Activated gamma-delta T cell treated with anti-CD3 and anti-CD28 coated beads, Interleukin-2, amount 50 U/mL, for 16 hours (primary cell): ENCODE measurements at places on chromosomes 1 and 21.

DNA sequence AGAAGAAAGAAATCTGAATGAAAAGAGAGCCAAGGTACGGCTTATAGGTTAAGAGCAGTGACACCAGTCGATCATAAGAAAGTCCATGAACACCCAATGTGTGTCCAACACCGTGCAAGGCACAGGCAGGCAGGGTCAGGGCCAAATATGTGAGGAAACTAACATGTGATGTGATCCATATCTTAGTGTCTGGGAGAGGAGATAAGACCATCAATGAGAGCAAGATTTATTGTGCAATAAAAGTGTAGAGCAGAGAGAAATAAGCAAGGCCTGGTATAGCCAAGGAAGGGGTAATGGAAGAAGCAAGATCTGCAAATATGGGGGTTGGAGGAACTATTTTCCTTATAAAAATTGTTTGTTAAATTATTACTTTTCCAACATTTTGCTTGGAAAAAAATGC, 198.8 kb downstream of the CRB1 start:
- DNase-seq = no peak

DNA sequence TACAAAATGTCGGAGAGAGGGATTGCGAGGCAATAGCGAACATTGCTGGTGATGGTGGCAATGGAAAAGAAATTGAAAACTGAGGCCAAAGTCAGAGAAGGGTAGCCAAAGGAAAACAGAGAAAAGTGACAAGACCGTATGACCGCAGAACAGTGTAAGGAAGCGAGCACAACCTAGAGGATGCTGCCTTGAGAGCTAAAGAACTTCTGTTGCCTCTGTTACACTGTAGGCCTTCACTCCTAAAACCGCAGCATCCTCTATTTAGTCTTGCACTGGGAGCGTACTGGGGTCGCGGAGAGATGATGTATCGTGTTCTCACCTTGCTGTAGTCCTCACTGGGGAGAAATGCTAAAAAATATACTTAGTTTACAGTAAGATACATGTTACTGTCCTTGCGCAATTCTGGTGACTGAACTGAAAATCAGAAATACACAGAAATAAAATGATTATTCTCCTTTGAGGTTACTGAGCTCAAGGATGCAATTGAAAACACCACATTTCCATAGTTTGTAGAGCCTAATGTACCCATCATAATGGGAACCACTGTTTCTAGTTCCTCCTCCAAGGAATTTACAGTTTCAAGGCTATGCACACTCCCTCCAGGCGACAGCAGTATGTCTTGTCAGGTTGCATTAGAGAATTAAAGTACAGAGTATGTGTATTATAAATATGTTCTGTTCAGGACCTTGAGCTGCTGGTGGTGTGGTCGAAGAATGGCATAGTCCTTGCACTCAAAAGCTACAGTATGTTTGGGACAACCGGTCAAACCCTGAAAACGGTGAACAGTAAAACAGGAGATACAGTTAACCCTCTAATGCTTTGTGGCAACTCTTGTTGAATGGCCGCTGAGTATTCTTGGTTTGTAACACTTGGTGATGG, 1.3 kb downstream of the NEK7 start:
- no peak for DNase-seq

DNA sequence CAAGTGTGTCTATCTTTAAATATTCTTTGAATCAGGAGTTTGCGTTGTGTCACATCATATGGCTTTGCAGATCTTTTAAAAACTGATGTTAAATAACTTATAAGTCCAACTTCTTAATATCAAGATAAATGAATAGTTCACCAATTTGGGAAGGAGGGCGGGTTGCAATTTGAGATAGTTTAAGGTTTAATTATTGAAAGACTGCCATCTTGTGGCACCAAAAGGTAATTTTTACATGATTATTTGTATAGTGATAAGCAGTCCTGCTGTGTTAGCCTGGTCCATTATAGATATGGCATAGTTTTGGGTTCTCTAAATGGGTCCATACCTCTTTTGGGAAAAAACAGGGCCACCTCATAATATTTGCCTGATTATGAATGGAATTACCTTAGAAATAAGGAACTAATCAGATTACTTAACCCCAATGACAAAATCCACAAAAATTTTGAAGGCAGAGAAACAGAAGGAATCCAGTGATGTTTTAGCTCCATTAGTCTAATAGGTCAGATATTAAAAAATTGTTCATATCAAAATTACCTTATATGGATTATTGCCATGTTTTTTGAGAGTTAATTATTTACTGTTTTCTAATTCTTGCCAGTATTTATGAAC, 64.3 kb downstream of the PRKAA2 start:
- DNase-seq = no peak

- no peak for DNase-seq
Observed at GRCh38 chr21:35026153-35026500, 23.0 kb downstream of the RUNX1 start.

DNA sequence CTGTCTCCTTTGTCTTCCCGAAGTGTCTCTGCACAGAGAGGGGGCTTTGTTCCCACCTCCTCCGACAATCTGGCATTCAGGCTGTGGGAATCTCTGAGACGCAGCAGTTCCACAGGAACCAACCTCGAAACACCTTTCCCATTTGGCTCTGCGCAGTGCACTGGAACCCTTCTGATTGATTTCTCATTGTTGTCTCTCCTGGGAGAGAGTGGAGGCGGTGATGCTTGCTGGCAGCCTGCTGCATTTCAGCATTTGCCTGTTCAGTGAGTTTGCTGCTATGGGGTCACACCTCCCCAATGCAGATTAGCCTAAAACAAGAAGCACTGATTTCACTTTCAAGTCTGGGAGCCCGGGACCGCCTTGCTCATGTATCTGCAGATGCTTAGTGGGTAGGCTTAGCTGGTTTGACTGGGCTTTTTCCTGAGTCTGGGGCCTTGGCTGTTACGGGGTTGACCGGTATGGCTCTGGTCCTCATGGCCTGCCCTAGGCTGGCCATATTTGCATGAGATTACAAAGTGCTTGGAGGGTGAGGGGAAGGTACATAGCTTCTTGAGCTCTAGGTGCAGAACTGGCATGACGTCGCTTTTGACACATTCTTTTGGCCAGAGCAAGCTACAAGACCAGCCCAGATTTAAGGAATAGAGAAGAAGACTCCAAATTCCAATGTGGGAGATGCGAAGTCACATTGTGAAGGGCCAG, 695.3 kb downstream of the PTPRU start:
- no peak for DNase-seq

- no peak for DNase-seq
Observed at GRCh38 chr1:45723248-45723930, 27.1 kb downstream of the IPP start.

GRCh38 chr1:29591601-29592260, 355.4 kb downstream of the PTPRU start:
- no peak for DNase-seq

DNA sequence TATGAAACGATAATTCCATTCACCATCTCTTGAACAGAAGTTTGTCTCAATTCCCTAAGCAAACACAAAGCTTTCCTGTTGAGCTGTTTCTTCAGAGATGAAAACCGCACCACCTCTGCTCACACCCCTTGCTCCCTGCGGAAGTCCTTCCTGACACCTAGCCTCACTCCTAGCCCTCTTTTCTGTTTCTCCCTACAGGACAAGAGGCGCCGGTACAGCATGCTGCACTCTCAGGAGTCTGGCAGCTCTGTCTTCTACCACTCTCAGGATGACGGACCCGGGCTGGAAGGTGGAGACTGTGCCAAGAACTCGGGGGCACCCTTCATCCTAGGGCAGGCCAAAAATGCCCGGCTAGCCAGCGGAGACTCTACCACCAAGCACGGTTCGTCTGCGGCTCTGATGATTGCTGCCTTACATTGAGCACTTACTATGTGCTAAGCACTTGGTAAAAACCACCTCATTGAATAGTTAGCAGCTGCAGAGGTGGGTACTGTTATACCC, 45.5 kb downstream of the VWA5B1 start:
- no peak for DNase-seq

- DNase-seq = no peak
Observed at GRCh38 chr1:24849672-24850295, 80.3 kb downstream of the RUNX3 start.

- DNase-seq = no peak
Observed at GRCh38 chr1:22483121-22483520, 31.5 kb downstream of the ZBTB40 start.

DNA sequence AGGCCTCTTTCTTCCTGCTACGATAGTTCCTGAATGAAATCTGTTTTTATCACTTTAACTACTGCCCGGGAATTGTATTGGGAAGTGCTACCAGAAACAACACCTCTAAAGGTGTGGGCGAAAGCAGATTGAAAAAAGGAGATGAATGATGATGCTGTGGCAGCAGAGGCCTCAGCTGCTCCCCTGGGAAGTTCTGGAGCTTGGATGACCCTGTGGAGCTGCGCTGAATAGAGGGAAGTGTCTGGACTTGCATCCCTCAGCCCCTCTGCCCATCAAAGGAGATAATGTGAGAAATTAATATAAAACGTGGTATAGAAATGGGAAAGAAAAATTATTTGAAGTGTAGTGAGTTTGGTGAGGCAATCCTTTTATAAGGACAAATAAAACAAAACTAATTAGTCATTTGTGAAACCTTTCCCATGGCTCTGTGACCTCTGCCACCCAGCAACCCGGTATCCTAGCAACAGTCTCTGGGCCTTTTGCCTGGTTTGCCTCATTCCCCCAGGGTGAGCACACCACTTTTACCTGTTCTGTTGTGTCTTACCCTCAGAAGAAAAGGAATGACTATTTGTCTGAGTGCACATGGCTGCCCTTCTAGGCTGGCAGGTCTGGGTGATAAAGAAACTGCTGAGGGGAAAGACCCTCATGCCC, 21.3 kb downstream of the OVAAL start:
- DNase-seq = no peak

- DNase-seq = no peak
Observed at GRCh38 chr1:62386351-62387121, 50.3 kb upstream of the USP1 start.

DNA sequence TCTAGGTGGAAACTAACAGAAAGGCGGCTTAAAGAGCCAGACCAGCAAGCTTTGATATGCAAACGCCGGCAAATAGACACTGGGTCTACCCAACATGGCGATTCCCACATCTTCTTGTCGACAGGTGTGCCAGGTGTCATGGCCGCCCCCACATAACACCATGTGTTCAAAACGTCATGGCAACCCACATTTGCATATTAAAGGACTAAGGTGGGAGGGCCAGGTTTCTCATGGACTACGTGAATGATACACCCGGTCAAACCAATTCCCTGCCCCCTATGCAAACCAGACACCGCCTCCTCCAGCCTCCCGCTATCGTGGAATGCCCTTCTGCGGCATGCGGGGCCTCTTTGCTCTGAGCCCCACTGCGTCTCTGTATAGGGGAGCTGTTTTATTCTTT, 41.3 kb downstream of the ICOSLG start:
- no peak for DNase-seq

- DNase-seq = no peak
Observed at GRCh38 chr21:42539342-42539741, 25.7 kb downstream of the SLC37A1 start.

DNA sequence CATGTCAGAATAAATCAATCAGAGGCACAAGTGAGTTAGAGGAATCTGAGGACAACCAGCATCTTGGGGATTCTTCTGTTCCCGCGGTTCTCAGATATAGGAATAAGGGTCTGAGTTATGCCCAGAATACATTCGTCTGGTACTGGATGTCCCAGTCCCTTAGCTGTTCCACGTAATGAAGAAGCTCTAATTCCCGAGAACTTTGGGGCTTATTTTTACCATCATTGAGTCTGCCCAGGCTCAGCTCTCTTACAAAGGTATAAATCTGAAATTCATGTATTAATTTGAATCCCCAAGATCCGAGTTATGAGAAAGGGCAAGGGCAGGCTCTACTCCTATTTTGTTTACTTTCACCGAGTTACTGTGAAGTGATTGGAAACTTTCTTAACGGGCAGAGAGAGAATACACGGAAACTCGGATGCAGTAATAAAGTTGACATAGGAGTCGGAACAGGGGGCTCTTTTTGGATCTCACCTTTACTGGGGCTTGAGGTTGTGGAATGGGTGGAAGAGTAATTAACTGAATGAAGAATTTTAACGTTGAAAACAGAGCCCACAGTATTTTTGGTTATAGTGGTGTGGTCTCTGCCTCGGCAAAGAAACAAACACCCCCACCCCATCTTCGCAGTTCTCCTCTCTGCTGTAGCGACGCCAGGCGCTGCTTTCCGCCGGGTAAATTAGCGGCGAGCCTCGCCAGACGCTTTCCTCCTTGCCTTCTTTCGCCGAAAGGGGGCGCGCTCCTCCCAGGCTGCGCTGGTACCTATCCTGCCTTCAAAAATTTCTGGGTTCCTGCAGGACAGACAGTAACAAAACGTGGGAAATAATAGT, 7.1 kb downstream of the PRRX1 start:
- no peak for DNase-seq

DNA sequence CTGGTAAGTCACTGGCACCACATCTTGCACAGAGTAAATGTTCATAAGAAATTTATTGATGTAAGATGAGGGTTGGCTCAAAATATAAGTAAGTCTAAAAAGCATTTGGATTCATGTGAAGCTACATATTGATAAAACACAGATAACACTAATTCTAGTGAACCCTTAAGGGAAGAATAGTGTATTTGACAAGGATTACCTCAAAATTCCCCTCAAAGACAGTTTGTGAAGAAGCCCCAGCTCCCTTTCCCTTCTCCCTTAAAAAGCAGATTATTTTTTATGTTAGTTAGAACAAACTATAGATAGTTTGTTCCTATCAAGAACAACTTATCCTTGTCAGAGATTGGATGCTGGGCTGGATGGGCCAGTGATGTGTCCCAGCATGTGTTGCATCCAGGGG, 10.7 kb downstream of the FGGY start:
- DNase-seq = no peak

- DNase-seq = no peak
Observed at GRCh38 chr1:8247811-8248436, 70.0 kb upstream of the SLC45A1 start.

- no peak for DNase-seq
Observed at GRCh38 chr1:92310185-92310597, 11.3 kb downstream of the RPAP2 start.

- no peak for DNase-seq
Observed at GRCh38 chr1:187203257-187203656, 374.5 kb downstream of the PLA2G4A start.

GRCh38 chr21:32712043-32712442, 15.8 kb downstream of the SYNJ1 start:
- no peak for DNase-seq

GRCh38 chr1:30040081-30041019, 683.0 kb downstream of the MATN1 start:
- DNase-seq = no peak

- no peak for DNase-seq
Observed at GRCh38 chr21:45151445-45152160, 77.2 kb downstream of the ADARB1 start.
